ENCODE measurements at places on chromosomes 2 and 18.

GRCh38 chr2:6641956-6642355 lies 223.8 kb downstream of the CMPK2 start:
- DNase-seq = no peak

- peak; percentile 65 for DNase-seq
These were observed 584 bp downstream of the PPP4R1 start for GRCh38 chr18:9613550-9614400.

DNA sequence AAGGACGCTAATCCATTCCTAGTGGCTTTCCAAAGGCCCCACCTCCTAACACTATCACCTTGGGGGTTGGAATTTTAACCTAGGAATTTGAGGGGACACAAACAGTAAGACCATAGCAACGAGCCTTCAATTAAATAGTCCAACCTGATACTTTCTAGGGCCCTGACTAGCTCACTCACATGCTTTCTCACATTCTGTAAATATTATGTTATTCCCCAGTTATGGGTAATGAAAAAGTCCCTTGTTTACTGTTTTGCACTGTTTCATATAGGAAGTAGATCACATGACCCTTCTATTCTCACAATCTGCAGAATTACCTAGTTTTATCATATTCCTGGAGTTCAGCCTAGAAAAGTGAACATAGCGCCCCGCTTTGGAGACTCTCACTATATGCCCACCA lies 1212.1 kb upstream of the ACVR2A start:
- no peak for DNase-seq

GRCh38 chr2:241020629-241021190 lies 22.3 kb downstream of the SNED1 start:
- no peak for DNase-seq

DNA sequence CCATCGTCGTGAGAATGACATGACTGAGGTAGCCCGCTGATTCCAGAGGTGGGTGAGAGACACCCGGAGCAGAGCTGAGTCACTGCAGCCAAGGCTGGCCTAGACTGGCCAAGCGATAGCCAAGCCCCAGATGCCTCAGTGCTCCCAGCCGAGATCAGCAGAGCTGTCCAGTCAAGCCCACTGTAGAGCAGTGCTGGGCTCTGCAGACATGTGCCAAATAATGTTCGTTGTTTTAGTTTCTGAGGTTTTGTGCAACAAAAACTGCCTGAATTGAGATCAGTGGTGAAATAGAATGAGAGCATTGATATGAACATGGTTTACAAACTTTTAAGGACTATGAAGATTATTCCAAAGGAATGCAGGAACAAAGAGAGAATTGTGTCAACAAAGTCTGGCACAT lies 42.1 kb downstream of the INSIG2 start:
- no peak for DNase-seq

DNA sequence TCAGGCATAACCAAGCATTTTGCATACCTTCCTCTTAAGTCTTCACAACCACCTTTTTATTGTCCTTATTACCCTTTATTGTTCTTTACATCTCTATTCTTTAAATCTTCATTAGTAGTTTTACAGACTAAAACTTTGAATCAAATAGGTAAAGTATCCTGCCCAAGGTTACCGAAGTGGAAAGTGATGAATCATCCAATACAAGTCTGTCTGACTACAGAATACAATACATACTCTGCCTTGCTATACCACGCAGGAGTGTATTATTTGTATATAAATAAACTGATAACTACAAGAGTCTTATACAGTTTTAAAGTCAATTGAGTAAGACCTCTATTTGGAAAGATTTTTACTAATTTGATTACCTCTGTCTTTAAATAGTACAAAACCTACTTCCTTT lies 196.0 kb downstream of the ZEB2 start:
- DNase-seq = no peak

DNA sequence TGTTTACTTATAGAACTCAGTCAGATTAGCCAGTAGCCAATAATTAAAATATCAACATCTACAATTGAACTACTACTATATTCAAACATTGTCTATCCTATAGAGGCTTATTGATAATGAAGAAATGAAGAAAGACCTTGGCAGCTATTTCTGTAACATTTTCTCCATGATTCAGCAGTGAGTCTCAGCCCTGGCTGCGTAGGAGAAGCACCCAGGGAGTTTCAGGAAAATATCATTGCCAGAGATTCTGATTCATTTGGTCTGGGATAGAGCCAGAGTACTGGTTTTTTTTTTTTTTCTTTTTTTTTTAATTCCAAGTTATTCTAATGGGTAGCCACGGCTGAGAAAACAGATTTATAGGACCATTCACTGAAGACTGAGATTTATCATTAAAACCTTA lies 404.8 kb downstream of the TXNL1 start:
- peak; percentile 35 for DNase-seq

GRCh38 chr2:18971628-18972027 lies 382.3 kb upstream of the NT5C1B start:
- no peak for DNase-seq

GRCh38 chr2:159737917-159738296 lies 25.6 kb downstream of the MARCHF7 start:
- DNase-seq = no peak

- DNase-seq = no peak
These were observed 19.9 kb downstream of the CD8A start for GRCh38 chr2:86770816-86771301.

GRCh38 chr18:23986600-23987359 lies 27.8 kb upstream of the TTC39C start:
- DNase-seq = no peak

DNA sequence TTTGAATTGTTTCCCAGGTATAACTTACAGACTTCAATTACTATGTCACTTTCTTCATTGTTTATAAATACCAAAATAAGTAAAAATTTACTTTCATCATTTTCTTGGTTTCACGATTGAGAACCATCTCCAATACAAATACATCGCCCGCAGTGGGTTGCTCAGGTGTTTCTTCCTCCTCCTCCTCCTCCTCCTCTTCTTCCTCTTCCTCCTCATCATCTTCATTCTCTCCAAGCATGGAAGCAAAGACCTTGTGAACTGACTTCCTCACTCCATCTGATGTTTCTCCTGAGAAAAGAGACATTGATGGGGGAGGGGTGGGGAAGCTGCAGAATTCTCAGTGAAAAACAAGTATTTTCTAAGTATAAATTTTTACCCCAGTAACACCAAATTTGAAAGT lies 6.6 kb downstream of the GTF3C3 start:
- no peak for DNase-seq

GRCh38 chr2:152558158-152558984 lies 158.9 kb downstream of the PRPF40A start:
- no peak for DNase-seq

Measured in lung microvascular endothelial cell (primary cell).